Urinary bladder (tissue), 4 donors: ENCODE measurements at places on chromosomes 2 and 18. TPM values are rescaled to one million over a fixed set of nuclear protein-coding genes. Genes with fewer than 3 reads are reported as not detected.

GALM gene
- 16.8 TPM for total RNA-seq

DNA sequence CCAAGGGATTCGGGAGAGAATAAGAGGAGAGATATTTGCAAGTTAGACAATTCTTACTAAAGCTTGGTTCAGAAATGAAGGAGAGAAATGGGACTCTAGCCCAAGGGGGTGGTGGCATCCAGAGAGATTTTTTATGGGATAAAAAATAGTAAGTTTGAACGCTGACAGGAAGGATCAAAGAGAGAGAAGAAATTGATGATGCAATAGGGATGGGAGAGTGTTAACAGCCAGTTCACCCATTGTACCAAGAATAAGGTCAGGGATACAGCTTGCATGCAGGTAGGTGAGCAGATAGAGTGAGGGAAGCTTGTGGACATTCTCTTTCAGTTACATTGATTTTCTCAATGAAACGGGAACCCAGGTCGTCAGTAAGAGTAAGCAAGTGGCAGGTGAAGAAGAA lies 1.2 kb upstream of the ARHGAP25 start:
- no peak for DNase-seq

GRCh38 chr2:151476287-151476686 lies 66.6 kb downstream of the RIF1 start:
- DNase-seq: no peak

- no peak for DNase-seq
These were observed 23.6 kb downstream of the CDKL4 start for GRCh38 chr2:39220136-39220535.
